Right ventricle myocardium inferior (tissue), 1 donor: ENCODE measurements at places on chromosomes 11 and 22. TPM values are rescaled to one million over a fixed set of nuclear protein-coding genes. Genes with fewer than 3 reads are reported as not detected.

- DNase-seq, result no peak
Measured at GRCh38 chr11:82937554-82937953, 36.0 kb downstream of the DDIAS start.

GRCh38 chr11:92962446-92962845, 7.0 kb upstream of the MTNR1B start:
- DNase-seq, result no peak

DNA sequence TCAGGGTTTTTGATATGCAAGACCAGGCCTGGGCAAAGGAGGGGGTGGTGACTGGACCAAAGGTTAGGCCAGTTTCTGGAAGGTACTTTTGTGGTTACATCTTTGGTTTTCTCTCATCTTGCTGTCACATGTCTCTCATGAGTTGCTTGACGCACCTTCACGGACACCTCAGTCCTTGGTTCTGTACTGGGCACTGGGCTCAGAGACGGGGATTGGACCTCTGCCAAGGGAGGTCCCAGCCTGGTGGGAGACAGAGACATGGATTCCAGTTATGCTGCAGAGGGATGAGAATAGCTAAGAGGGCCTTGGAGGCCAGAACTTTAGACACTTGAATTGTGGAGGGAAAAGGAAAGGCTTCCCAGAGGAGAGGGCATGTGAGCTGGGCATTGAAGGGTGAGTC, 1.7 kb downstream of the USP35 start:
- no peak for DNase-seq

DNA sequence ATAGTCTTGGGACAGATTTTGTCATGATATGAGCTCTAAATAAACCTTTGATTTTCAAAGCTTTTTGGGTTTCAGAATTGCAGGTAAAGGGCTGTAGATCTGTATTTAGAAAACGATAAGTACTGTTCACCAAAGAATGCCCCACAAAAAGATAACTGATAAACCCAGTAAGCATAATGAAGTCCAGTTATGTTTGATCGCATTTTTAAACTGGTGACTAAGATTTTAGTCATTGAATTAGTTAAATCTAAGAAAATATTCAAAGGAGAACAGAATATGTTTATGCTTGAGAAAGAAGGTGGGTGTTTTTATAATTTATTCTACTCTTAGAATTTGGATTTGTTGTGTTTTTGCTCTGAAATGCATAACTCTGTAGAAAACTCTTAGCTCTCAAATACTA, 11.6 kb downstream of the DEPDC7 start:
- DNase-seq, result no peak

The SLC6A5 gene
- total RNA-seq, result not detected

- DNase-seq, result no peak
Measured at GRCh38 chr11:78291503-78292108, 102.9 kb downstream of the USP35 start.

The OR8D4 gene
- not detected for total RNA-seq

The RPS25 gene
- 876 TPM for total RNA-seq

The PDGFD gene
- total RNA-seq, result 9.0 TPM

GRCh38 chr11:134452026-134452837, 40.2 kb upstream of the B3GAT1 start:
- DNase-seq, result no peak

DNA sequence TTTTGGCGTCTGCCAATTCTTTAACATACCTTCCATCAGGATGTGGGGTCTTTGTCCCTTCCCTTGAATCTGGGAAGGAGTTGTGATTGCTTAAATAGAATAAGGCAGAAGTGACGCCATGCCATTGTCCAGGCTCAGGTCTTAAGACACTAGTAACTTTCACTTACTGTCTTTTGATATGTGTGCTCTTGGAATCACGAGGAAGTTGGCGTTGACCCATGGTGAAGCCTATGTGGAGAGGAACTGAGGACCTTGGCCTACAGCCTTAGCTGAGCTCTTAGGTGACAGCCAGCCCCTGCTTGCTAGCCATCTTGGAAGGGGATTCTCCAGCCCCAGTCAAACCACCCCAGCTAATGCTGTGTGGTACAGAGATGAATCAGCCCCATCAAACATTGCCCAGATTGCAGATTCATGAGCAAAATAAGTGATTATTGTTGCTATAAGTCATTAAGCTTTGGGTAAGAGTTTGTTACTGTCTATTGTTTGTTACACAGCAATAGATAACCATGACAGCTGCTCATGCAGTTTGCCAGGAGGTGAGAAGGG, 17.6 kb upstream of the CLPB start:
- no peak for DNase-seq

- DNase-seq, result no peak
Measured at GRCh38 chr11:108025387-108026080, 16.8 kb downstream of the CUL5 start.

The SYT13 gene
- total RNA-seq, result 7.0 TPM

DNA sequence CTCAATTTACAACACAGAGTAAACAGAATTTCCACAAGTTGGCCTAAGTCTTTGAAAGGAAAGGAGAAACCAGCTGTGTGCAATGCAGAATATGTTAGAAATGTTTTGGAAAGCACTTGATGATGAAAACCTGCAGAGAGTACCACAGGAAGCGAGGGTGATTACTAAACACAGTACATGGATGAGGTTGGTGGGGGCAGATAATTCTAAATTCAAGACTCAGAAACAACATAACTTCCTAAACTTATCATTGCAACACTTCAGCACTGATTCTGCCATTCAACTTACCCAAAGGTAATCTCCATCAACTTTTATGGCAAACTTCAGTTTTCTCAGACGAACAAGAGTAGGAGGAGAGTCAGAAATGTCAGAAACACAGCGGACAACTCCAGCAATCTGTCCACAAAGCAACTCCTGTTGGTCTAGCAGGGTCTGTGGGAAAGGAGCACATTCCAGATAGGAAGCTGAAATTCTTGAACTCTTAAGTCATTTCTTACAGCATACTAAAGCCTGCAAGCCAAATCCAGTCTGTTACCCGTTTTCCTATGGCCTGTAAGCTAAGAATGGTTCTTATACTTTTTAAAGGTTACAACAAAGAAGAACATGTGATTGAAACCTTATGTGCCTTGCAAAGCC, 6.8 kb downstream of the HPS4 start:
- DNase-seq, result no peak

DNA sequence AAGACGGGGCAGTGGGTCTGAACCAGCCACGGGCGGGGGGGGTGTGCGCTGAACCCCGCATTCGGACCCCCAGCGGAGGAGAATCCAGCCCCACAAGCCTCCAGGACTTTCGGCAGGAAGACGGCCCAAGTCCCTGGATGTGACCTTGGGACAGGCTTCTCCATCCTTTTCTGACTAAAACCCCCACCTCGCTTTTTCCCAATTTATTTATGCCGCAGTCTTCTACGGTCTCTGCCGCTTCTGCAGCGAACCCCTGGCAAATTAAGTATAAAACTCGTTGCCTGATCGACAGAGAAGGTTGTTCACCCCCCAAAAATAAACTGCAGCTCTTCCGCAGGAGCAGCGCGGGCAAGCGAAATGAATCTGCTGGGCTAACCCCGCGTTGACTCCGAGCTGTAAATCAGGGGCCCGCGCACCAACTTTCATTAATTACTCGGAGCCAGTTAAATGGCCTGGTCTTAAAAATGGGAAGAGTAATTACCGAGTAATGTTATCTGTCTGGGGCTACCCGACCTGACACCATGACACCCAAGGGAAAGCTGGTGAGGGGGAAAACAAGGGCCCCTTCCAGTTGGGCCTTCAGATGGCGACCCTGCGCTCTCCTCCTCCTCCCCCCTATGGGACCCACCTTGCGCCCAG, 6.6 kb downstream of the WT1 start:
- DNase-seq, result no peak

GRCh38 chr11:62649486-62649885, 3.1 kb upstream of the GANAB start:
- no peak for DNase-seq
